ENCODE measurements at places on chromosomes 16 and 17.

DNA sequence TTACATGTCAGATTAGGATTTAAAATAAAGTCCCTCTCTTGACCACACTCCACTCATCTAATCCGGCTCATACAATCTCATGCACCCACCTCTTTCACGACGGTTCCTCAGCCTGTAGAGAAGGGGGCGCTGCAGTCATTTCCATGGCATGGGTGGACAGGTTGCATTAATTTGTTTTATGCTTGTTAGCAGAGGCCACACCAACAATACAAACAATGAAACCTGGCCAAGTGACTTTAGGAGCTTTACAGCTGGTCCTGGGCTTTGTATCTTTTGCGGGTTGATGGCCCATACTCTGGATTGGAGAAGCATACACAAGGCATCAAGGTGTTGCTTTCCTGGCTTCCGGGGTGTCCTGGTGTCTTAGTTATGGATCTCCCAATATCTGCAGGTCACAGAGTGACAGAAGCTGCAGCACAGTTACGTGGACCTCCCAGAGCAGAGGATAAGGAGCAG is 9.7 kb upstream of the SNF8 start:
- no peak for DNase-seq

DNA sequence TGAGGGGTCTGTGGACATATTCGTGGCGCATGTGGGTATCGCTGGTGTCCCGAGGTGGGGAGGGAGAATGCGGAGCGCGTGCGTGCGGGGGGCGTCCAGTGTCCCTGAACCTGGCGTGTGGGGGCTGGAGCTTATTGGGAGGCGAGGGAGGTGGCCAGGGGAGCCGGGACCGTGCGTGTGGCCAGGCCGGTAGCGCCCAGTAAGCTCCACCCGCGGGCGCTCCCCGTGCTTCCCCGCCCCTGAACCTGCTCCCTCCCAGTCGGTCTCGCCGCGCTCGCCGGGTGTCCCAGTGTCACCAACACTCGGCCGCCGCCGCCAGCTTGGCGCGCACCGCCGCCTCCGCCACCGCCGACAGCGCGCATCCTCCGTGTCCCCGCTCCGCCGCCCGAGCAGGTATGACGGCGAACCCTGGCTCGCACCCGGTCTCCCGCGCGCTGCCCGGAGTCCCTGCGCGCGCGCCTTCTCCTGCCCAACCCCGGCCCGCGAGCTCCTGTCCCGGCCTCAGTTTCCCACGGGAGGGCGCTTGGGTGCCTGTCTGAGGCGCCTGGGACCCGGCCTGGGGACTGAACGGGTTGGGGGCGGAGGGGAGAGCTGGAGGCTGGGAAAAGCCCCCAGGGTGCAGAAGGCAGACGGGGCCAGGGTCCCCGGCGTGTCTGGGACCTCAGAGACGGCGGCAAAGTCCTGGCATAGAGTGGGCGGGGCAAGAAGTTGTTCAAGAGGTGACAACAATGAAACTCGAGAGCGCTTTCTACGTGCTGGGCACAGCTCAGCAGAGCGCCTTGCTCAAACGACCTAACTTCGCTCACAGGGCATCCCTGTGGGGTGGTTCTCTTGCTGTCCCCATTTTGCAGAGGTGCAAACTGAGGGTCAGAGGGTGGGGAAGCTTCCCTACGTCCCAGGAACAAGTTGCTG is at the start of gene SCNN1B:
SCNN1B (plus strand) TSS at position 258 of the 912 bp plus-strand sequence. CDS start 46,298 bp downstream, outside the sequence.
- DNase-seq, result no peak

GRCh38 chr17:74679374-74679773 is 33.3 kb downstream of the CD300LF start:
- DNase-seq, result no peak

DNA sequence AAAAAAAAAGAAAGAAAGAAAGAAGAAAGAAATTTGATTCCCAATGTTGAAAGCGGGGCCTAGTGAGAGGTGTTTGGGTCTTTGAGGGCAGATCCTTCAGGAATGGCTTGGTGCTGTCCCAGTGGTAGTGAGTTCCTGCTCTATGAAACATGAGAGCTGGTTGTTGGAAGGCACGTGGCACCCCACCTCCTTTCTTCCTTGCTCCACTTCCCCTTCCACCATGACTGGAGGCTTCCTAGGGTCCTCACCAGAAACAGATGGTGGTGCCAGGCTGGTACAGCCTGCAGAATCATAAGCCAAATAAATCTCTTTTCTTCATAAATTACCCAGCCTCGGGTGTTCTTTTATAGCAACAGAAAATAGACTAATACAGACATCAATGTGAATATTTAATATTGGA is 147.3 kb upstream of the KCNJ18 start:
- DNase-seq, result peak; percentile 29

DNA sequence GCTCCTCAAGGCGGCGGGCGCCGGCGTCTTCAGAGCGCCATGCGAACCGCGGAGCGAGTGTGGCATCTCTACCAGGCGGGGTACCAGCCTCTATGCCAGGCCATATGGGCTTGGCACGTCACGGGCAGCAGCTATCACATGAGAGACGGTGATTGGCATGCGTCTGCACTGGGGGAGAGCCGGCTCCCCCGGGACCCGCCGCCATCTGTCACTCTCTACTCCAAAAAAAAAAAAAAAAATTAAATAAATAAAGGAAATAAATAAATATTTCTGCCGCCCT is at the start of gene NEUROD2:
NEUROD2 (minus strand) TSS at position 70 of the 280 bp plus-strand sequence. CDS start 1,321 bp downstream, outside the sequence.
- no peak for DNase-seq

DNA sequence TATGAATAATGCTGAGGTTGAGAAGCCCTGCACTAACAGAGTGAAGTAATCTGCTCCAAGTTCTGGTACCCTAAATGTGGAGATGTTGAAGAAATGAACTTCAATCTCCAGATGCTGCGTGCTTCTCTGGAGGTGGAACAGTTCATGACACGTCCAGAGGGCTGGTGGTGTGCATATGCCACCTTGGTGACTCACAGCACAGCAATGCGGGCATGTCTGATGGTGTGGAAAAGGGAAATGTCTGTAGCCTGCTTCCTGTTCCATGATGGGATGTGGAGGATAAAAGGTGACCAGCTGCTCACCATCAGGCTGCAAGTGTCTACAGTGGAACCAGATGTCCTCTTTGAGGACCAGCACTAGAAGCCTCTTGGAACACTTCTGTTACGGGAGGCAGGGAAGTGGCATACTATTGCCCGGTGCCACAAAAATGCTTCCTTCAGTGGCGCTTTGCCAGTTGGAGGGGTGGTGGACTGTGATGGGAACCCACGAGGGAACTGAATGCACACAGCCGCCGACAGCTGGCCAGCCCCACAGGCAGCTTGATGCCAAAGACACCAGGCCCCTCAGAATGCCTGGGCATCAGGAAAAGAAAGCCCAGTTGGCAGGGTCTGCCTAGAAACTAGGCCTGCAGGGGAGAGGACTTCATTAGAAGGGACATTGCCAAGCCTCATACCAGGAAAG is 19.9 kb downstream of the SNX11 start:
- DNase-seq, result no peak

- peak; percentile 71 for DNase-seq
Measured at GRCh38 chr17:40319651-40320540, 10.9 kb downstream of the RARA start.

Data from suppressor macrophage (primary cell).